Activated CD8-positive, alpha-beta memory T cell treated with anti-CD3 and anti-CD28 coated beads, Interleukin-2, amount 10 ng/mL, durations not matched to agents 7 days and 5 days (primary cell): ENCODE measurements at places on chromosomes 6 and 20. TPM values are rescaled to one million over a fixed set of nuclear protein-coding genes. Genes with fewer than 3 reads are reported as not detected.
A peak's percentile ranks its signal among the peaks of the same experiment; 100 is the strongest.

DNA sequence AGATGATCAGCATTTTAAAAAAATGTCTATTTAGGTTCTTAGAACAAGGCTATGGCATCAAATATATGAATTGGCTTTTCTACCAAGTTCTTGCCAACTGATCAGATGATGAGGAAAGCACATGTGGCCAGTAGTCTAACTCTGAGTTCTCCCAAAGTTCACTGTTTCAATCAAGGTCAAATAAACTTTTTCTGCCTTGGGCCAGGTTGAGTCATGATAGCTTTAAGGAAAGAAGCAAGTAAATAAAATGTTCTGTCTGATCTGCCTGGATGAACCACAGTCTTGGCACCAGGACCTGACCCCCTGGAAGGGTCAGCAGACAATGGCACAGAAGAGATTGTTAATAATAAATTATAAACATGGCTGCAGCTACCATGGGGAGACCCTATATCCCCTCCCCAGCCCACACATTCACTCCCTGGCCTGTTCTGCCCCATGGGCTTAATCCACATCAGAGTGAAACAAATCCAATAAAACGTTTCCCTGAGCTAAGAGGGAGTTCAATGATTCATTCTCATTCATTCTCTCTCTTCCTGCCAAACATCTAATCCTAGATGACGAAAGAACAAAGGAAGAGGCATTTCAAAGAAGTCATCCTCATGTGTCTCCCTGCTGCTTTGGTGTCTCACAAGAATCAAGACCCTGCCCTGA is 661.6 kb downstream of the DHX35 start:
- no peak for DNase-seq

GRCh38 chr20:44692932-44693480 is 22.2 kb upstream of the CCN5 start:
- DNase-seq: no peak

DNA sequence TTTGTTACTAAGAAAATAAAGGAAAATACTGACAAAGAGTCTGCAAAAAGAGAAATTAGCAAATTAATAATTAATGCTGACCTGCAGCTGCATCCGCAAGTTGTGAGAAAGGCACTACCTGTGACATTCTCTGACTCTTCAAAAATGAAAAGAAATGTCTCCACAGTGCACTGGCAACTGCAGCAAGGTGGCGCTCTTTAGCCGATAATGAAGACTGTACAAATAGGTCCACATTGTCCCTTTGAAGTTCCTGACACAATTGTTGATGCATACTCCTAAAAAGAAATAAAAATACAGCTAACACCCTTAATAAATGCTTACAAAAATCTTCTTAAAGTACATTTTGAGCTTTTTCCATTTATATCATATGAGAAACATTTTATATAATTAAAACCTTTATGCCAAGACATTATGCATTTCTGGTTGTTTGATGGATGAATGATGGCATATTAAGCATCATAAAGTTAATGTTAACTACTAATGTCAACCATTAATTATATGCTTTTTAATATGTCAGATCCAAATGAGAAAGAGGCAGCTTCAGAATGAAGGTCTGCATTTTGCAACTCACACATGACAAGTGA is 96.5 kb downstream of the MMS22L start:
- peak; percentile 71 for DNase-seq

Gene SLC2A10
- not detected for total RNA-seq

Gene IYD
- total RNA-seq: not detected

Gene FOXF2
- total RNA-seq: not detected

Gene MAFB
- 0.09 TPM for total RNA-seq

Gene CFAP206
- total RNA-seq: not detected

GRCh38 chr6:1856381-1856780 is 246.7 kb downstream of the FOXC1 start:
- no peak for DNase-seq

GRCh38 chr20:37358366-37359150 is 12.6 kb downstream of the SRC start:
- no peak for DNase-seq

Gene IGF2R
- 74.5 TPM for total RNA-seq

Gene PI16
- 2.0 TPM for total RNA-seq

Gene SASH1
- total RNA-seq: 0.47 TPM
